ENCODE measurements at places on chromosomes 4 and X.

DNA sequence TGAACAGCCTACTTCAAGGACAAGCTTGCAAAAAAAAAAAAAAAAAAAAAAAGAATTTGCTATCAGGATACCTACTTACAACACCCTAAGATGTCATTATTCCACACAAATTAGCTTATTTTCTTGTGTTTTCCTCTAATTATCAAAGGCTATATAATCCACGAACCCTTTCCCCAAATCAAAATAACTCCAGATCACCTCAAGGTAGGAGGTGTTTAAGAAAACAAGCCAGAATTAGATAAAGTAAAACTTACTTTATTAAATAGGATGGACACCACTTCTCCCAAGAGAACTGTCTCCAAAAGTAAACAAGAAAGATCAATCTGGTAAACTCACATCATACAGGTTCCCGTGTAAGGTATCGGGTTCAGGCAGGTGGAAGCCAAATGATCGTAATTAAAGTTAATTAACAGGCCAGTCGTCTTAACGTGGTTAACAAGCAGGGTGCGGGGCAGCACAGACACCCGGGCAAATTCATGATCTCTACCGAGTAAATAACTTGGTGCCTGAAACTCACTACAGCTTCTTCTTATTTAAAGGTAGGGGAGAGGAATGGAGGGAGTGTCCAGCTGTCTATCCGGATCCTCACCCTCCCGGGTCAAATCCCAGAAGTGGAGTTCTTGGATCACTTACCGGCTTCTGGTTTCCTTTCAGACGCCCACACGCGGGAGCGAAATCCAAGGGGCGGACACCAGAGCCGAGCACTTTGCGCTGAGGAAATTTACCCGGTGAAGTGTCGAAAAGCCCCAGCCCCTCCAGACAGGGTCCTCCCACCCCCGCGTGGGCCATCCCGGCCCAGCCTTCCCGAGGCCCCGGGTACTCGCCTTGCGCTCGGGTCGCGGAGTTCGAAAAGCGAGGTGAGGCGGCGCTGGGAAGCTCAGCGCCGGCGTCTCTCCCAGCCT, 708 bp downstream of the ARAP2 start:
- DNase-seq: no peak

- peak; percentile 92 for DNase-seq
Observed at GRCh38 chr4:155376387-155377268, at the start of gene MAP9. Gene MAP9 (minus strand): TSS chr4:155376965. CDS start chr4:155375850, 1,115 bp downstream.

GRCh38 chr4:160864253-160864652, 1299.5 kb downstream of the FSTL5 start:
- DNase-seq: no peak

DNA sequence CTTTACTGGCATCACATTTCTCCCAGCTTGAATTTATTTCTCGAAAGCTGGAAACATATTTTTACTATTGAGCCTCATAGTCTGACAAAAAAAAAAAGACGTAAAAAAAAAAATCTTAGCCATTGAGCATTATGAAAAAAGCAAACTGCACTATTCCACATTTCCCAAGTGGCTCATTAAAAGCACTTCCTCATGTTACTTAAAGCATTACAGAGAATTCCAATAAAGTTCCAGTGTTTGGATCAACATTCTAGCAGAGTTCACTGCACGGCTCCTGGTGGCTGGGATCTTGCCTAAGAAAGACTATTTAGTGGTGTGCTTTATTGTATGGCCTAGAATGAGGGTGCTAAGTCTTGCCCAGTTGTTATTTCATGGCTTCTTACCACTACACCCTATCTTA, 476.2 kb downstream of the PPARGC1A start:
- no peak for DNase-seq

GRCh38 chr4:39635023-39635422, 3.6 kb downstream of the SMIM14 start:
- DNase-seq: no peak

- no peak for DNase-seq
Observed at GRCh38 chrX:9475984-9476383, 11.1 kb downstream of the TBL1X start.

All from cerebellar nuclear complex (tissue), 1 donor.